Myometrial cell (primary cell): ENCODE measurements at places on chromosomes 2 and 18. TPM values are rescaled to one million over a fixed set of nuclear protein-coding genes. Genes with fewer than 3 reads are reported as not detected.

ST6GAL2 gene
- 0.18 and 0.58 TPM in 2 replicates for total RNA-seq

MFSD6 gene
- total RNA-seq = 8.7 and 11.5 TPM in 2 replicates

RAPH1 gene
- 6.6 and 9.4 TPM in 2 replicates for total RNA-seq

SULT1C4 gene
- 0.53 TPM in 1 of 2 replicates, not detected in the other for total RNA-seq

COL4A4 gene
- not detected in 2 replicates for total RNA-seq

KCNG2 gene
- total RNA-seq = 1.2 and 3.0 TPM in 2 replicates

CYP20A1 gene
- 13.8 and 20.4 TPM in 2 replicates for total RNA-seq

RBM45 gene
- total RNA-seq = 10.1 and 11.3 TPM in 2 replicates

POTEI gene
- not detected in 2 replicates for total RNA-seq

ADRA2B gene
- total RNA-seq = not detected in 2 replicates

HOXD13 gene
- 0.29 and 0.53 TPM in 2 replicates for total RNA-seq

ARHGAP28 gene
- total RNA-seq = 4.1 and 7.5 TPM in 2 replicates

DLX1 gene
- not detected in 2 replicates for total RNA-seq

NGEF gene
- 3.2 and 5.8 TPM in 2 replicates for total RNA-seq

TMEM198 gene
- total RNA-seq = 0.53 and 3.5 TPM in 2 replicates

SAG gene
- total RNA-seq = not detected in 2 replicates

PTPRN gene
- total RNA-seq = 1.2 and 1.7 TPM in 2 replicates

FOXD4L1 gene
- total RNA-seq = not detected in 2 replicates

CYRIA gene
- total RNA-seq = 1.4 and 3.0 TPM in 2 replicates

HOXD4 gene
- total RNA-seq = 0.18 and 2.0 TPM in 2 replicates

RNF149 gene
- total RNA-seq = 34.0 and 34.9 TPM in 2 replicates

CIB4 gene
- total RNA-seq = not detected in 2 replicates

HOXD10 gene
- total RNA-seq = 2.0 and 3.4 TPM in 2 replicates

STARD7 gene
- 94.0 and 122 TPM in 2 replicates for total RNA-seq

MC2R gene
- total RNA-seq = not detected in 2 replicates

CD302 gene
- total RNA-seq = 7.5 and 8.5 TPM in 2 replicates

RNU2-63P gene
- not detected in 2 replicates for total RNA-seq

BOK gene
- 45.3 and 48.4 TPM in 2 replicates for total RNA-seq
